ENCODE measurements at places on chromosomes 2 and 18.

DNA sequence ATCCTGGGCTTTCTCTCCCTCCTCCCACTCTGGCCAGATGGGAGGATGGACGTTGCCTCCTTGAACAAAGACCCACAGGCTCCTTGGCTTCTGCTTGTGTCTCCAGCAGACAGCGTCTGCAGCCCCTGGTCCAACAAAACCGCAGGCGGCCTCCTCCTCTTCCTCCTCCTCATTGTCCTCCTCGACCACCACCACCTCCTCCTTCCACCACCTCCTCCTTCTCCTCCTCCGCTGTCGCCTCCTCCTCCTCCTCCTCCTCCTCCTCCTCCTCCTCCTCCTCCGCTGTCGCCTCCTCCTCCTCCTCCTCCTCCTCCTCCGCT lies 45.7 kb upstream of the ALPP start:
- H3K36me3 ChIP-seq, result no peaks in the 10 kb centered on the region
- no peaks in the 10 kb centered on the region for H3K27me3 ChIP-seq
- no peaks in the 10 kb centered on the region for H3K4me1 ChIP-seq
- DNase-seq, result peak; percentile 3
- no peak overlapping the region for H3K4me3 ChIP-seq

DNA sequence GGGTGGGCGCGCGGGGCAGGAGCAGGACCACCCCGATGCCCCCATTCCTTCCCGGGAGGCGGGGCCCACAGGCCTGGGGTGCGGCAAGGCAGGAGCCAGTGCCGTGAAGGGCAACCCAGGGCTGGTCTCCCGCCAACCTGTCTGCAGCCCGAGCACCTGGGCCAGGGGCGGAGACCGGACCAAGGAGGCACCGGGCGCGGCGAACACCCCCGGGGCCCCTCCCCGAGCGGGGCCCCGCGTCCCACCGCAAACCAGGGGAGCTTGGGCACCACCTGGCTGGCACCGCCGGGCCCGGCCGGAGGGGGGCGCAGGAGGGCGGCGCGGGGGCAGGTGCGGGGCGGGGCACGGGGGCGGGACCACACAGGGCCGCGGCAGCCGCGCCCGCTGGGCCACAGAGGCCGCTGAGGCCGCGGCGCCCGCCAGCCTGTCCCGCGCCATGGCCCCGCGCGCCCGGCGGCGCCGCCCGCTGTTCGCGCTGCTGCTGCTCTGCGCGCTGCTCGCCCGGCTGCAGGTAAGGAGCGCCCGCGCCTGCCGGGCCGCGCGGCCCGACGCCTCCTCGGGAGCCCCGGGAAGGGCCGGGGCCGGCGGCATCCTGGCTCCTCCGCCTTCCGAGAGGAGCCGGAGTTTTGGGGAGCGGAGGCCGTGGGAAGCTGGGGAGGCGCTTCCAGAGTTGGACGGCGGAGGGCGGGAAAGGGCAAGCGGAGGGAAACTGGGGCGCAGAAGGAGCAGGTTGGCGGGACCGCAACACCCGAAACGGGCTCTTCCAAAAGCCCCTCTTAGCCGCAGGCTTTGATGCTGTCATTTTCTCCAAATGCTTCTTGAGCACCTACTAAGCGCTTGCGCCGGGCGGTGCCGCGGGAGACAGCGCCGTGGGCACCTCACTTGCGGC lies at the start of gene TNFRSF11A:
TSS of gene TNFRSF11A (plus strand) at position 394 of the 889 bp plus-strand sequence. CDS start at position 437, 43 bp downstream.
- H3K27ac ChIP-seq, result peak within 1 kb of the TSS; percentile 28
- H3K36me3 ChIP-seq, result no peaks in the 10 kb centered on the region
- peaks cover 70% of the 10 kb centered on the region for H3K27me3 ChIP-seq
- DNase-seq, result peak; percentile 73
- H3K4me3 ChIP-seq, result peak within 1 kb of the TSS; percentile 77

- H3K4me1 ChIP-seq, result no peaks in the 10 kb centered on the region
- H3K27ac ChIP-seq, result no peak overlapping the region
- H3K27me3 ChIP-seq, result no peaks in the 10 kb centered on the region
Observed at GRCh38 chr2:75952173-75952572, 241.5 kb upstream of the GCFC2 start.

DNA sequence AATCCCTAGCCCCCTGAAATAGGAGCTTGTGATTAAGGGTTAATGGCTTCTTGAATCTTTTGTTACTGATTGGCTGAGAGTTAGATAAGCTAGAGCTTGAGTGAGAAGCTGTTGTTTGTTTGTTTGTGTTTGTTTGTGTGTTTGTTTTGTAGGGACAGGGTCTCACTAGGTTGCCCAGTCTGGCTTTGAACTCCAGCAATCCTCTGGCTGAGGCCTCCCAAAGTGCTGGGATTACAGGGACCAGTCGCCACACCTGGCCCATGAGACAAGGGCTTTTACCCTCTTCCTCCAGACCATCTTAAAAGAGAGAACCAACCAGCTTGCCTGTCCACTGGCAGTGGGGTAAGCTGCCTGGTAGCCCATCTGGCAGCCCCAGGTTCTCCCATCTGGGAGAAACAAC lies 58.1 kb downstream of the SH2D6 start:
- H3K27me3 ChIP-seq, result no peaks in the 10 kb centered on the region
- H3K4me3 ChIP-seq, result no peak overlapping the region
- no peak for DNase-seq
- no peaks in the 10 kb centered on the region for H3K36me3 ChIP-seq
- H3K4me1 ChIP-seq, result no peaks in the 10 kb centered on the region
- no peak overlapping the region for H3K27ac ChIP-seq

GRCh38 chr2:22329211-22330154 lies 1055.5 kb upstream of the KLHL29 start:
- no peak overlapping the region for H3K4me3 ChIP-seq
- no peaks in the 10 kb centered on the region for H3K36me3 ChIP-seq
- no peaks in the 10 kb centered on the region for H3K4me1 ChIP-seq
- H3K27ac ChIP-seq, result no peak overlapping the region

DNA sequence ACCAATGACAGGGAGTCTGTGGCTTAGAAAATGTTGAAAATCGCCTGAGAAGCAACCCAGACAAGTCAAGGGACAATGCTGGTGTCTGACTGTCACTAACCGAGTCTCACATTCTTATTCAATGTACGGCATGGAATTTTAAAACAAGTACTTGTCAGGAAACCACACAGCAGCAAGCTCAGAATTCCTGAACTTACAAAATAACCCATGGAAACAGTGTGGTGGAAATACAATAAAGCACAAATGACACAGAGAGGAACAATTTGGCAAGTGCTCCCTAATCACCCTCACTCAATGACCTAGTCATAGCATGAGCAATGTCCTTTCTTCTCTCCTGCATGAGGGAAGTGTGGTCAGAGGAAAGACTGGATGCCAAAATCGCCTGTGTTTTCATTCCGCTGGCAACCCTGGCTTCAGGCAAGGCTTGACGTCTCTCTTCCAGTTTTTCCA lies 154.0 kb downstream of the SATB2 start:
- H3K36me3 ChIP-seq, result no peaks in the 10 kb centered on the region
- peaks cover 4% of the 10 kb centered on the region for H3K27me3 ChIP-seq
- no peak for DNase-seq
- H3K4me3 ChIP-seq, result no peak overlapping the region
- no peaks in the 10 kb centered on the region for H3K4me1 ChIP-seq

DNA sequence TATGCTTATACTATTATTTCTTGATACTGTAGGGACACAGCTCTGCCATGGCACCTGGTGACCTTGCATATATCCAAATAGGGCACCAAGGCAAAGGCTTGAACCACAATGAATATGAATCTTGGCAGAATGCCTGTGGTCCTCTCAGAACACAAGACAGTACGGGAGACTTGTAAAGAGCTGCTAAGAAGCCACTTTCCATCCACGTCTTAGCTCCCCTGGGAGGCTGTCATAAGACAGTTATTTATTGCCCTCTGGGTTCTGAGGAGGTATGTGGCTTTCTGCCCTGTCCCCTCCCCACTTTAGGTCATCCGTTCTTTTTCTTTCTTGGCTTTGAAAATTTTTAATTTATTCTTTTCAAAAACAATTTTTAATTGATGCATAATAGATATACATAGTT lies 29.8 kb upstream of the MRPL33 start:
- peaks cover 3% of the 10 kb centered on the region for H3K27me3 ChIP-seq
- H3K4me1 ChIP-seq, result peaks cover 3% of the 10 kb centered on the region
- no peak overlapping the region for H3K27ac ChIP-seq

DNA sequence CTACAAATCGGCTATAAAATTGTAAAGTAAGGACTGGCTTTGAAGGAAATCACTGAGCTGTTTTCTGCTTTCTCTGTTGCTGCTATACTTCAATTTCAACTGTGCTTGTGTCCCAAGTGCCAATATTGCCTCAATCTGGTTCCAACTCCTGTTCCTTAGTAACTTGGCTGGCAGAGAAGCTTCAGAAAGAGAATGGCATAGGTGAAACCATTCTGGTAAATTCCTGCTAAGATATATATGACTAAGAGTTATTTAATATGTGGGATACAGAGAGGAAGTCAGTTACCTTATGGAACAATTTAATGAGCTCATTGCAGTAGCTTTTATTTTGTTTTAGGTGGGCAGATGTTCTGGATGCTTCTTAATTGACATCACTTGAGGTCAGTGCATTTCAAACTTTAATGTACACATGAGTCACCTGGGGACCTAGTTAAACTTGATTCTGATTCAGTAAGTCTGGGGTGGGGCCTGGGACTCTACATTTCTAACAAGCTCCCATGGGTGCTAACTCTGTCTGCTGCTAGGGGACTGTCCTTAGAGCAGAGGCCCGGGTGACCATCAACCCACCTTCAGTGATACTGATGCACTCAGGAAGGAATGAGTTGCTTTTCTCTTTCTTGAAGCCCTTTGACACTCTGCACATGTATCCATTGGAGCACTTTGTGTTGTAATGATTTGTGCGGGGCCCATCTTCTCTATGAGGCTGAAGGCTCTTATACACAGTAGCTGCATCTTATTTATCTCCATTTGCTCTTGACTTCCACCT lies 47.6 kb downstream of the LIPG start:
- H3K4me3 ChIP-seq, result no peak overlapping the region
- peaks cover 5% of the 10 kb centered on the region for H3K27me3 ChIP-seq
- H3K4me1 ChIP-seq, result no peaks in the 10 kb centered on the region
- no peak for DNase-seq
- no peak overlapping the region for H3K27ac ChIP-seq
- no peaks in the 10 kb centered on the region for H3K36me3 ChIP-seq

Measured in activated naive CD4-positive, alpha-beta T cell treated with anti-CD3 and anti-CD28 coated beads for 36 hours (primary cell).